Activated CD4-positive, alpha-beta T cell treated with anti-CD3 and anti-CD28 coated beads, Interleukin-10, Interleukin-2, amounts not matched to agents 100 ng/mL and 50 ng/mL, durations not matched to agents 16 hours and 8 hours (primary cell): ENCODE measurements at places on chromosomes 4 and X.

DNA sequence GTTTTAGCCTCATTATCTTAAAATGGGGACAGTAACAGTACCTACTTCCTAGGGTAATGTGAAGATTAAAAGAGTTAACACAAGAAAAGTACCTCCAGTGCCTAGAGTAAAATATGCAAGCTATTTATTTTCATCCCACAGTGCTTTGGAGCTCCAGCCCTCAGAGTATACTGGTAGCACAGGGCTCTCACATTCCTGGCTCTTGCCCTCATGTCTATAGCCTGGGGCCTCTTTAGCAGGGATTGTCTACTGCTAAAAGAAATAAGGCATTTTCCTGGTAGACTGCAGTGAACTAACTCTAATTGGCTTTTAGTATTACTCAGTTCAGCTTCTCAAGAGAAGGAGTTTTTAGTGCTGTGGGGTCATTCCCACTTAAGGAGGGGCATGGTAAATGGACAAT is 60.8 kb downstream of the RRAGB start:
- no peak for DNase-seq

DNA sequence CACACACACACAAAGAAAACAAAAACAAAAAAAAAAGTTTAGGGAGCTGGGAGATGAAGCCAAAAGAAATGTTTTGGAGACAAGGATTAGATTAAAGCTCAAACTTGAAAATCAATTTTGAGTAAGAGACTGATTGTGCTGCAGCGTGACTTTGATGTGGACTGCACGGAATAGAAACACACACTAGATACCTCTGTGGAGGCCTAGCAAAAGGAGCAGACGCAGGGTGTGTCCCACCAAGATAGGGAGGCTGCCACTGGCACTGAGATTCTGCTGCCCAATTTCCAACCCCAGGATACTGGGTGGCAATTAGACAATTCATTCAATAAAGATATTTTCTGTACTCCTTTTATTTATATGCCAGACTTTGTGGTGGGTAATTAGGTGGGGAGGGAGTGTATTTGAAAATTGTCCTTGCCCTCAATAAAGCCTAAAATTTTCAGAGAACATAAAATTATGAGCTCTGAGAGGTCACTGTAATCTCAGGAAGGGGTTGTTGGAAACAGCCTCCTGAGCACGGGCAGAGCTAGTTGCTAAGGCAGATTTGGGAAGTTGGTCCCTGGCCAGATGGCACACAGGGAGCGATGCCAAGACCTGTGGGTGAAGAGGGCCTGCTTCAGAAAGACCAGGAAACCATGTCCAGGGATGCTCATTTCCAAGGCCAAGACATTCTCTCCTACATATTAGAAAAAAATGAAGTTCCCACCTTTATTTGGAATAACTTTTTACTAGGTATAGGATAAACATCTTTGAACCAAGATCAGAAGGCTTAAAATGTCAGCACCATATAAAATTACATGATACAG is 1.9 kb upstream of the PPP3CA start:
- no peak for DNase-seq

DNA sequence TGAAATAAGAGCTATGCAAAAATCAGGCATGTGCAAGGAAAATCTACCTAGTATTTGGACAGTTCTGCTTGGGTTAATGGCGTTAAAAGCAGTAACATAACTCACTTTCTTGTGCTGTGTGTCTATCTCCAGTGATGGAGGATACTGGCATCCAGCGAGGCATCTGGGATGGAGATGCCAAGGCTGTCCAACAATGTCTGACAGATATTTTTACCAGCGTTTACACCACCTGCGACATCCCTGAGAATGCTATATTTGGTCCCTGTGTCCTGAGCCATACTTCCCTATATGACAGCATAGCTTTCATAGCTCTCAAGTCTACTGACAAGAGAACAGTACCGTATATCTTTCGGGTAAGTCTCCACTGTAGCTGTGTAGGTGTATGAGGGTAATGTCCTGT is 2.6 kb downstream of the PRDM8 start:
- DNase-seq, result no peak

- DNase-seq, result no peak
Observed at GRCh38 chrX:129808158-129808828, 28.5 kb downstream of the SASH3 start.

- DNase-seq, result no peak
Observed at GRCh38 chr4:2367626-2368025, 50.8 kb downstream of the ZFYVE28 start.

DNA sequence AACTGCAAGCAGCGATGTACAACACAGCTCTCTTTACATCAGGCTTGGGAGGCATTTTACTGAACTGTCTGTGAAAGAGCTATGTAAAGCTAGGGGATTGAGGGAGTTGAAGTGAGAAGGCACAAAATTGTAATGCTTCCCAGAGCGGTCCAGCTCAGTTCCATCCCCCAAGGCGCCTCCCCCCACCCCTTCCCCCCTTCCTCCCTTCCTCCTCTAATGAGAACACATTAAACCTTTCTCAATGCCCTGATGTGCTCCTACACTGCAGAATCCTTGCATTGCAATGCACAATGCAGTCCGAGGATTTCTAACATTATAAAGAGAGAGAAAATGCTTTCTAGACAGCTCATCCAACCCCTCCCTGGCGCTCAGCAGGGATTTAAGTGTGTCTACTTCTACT is 73.9 kb downstream of the CXXC4 start:
- DNase-seq, result no peak

DNA sequence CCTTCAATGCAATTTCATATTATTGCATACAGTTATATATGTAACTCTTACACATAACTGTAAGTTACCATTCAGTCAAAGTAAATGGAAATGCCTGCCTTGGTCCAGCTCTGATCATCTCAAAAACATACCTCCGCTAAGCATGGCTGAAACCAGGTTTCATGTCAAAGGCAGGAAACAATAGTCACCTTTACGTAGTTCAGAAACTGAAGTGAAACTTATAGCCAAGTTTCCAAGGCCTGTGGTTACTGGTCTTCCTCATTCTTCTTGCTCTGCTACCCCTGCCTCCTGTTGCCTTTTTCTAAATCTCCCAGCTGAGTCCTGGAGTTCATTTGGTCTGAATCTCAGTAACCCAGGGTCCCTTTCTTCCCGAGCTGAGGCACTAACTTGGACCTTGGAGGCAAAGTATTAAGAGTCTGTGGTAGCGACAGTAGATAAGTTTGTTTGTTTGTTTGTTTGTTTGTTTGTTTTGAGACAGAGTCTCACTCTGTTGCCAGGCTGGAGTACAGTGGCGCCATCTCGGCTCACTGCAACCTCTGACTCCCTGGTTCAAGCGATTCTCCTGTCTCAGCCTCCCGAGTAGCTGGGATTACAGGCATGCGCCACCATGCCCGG is 30.8 kb downstream of the DAPP1 start:
- DNase-seq, result peak; percentile 82

GRCh38 chr4:146029939-146030710 is 91.5 kb upstream of the ZNF827 start:
- DNase-seq, result peak; percentile 32

DNA sequence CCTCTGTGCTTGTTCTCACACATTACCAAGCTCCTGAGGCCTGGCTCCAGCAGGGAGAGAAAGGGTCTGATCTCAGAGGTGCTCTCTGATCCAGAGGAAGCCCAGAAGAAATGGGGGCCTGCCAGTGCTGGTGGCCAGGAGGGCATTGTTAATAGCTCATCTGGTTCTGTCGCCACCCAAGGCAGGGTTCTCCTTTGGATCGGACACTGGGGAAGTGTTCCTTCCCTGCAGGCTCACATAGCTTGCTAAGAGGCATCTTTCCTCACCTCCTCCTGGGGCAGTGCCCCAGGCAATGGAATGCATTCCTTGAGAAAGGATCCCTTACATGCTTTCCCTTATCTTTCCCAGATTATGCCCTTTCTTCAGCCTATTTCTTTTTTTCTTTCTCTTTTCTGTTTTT is 53.8 kb downstream of the RBM47 start:
- DNase-seq, result no peak

DNA sequence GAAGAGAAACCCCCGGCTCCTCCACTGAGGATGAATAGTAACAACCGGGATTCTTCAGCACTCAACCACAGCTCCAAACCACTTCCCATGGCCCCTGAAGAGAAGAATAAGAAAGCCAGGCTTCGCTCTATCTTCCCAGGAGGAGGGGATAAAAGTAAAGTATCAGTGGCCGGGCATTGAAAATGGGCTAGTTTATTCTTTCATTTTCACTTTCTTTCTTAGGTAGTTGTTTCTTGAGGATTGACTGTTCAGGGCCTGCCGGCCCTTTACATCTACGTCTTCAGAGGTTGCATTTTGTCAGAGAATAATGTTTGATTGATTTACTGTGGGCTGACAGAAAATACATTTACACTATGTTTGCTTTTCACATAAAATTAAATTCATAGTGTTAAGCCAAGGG is 27.1 kb downstream of the PAK3 start:
- DNase-seq, result peak; percentile 47

DNA sequence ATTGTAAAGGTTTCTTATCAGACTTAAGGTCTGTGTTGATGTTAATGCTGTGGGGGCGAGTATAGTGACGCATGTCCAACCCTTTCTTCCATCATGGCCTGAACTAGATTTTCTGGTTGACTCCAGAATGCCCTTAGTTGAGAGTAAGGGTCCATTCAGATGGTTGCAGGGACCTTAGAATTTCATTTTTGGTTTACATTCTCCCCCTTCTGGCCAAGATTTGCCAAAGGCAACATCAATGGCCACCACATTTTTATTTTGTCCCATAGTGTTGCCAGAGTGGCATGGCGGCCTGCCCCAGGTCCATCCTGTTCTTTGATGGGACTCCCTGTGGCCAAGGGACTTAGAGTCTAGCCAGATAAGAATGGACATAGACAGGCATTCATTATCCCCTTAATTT is 368.5 kb downstream of the GPM6A start:
- no peak for DNase-seq

GRCh38 chrX:113594123-113594841 is 753.7 kb upstream of the AMOT start:
- DNase-seq, result no peak

- no peak for DNase-seq
Observed at GRCh38 chr4:151485541-151486131, 76.7 kb downstream of the FHIP1A start.

GRCh38 chr4:122195718-122196117 is 43.6 kb downstream of the BLTP1 start:
- peak; percentile 47 for DNase-seq

GRCh38 chrX:10819973-10820372 is 199.6 kb upstream of the MID1 start:
- no peak for DNase-seq

GRCh38 chrX:6228720-6229119 is at the start of gene NLGN4X:
Gene NLGN4X, minus strand, starts transcription at chrX:6228867. Its CDS starts 77,401 bp downstream, at chrX:6151466.
- DNase-seq, result no peak

DNA sequence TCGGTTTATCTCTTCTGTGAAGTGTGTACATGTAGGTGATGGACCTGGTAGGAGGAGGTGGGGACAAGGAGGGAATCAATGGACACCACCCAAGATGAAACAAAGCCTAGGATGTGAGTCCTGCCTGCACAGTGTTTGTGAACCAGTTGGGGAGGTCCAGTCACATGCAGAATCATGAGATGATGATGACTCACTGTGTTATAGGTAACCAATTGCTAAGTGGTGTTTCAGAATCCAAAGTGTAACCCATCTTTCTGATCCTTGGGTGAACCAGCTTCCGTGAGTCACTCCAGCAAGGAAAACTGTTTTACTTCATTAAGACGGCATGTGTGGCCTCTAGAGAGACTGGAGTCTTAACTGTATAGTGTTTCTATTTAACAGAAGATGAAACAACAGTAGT is 57.9 kb upstream of the HPF1 start:
- DNase-seq, result no peak

GRCh38 chrX:41275661-41276609 is 58.0 kb upstream of the DDX3X start:
- DNase-seq, result peak; percentile 59

GRCh38 chrX:39002466-39002865 is 201.2 kb downstream of the MID1IP1 start:
- no peak for DNase-seq

- no peak for DNase-seq
Observed at GRCh38 chrX:13177921-13178566, 133.6 kb upstream of the FAM9C start.

DNA sequence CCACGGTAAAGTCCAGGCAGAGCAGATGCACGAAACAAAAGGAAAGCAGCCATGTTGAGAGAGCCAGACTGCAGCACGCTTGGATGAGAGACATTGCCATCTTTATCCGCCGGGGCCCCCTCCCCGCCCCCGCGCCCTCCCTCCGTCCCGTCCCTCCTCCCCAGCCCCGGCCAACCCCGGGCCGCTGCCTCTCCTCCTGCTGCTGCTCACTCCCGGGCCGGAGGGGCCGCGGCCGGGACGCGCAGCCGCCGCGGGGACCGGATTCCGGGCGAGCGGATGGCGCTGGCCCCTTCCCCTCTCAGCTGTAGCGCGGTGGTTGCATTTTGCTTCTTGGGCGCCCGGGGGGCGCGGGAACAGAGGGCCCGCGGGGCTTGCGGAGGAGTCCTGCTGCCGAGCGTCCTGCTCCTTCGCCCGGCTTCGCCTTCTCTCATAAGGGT is 542 bp downstream of the RNF150 start:
- no peak for DNase-seq

DNA sequence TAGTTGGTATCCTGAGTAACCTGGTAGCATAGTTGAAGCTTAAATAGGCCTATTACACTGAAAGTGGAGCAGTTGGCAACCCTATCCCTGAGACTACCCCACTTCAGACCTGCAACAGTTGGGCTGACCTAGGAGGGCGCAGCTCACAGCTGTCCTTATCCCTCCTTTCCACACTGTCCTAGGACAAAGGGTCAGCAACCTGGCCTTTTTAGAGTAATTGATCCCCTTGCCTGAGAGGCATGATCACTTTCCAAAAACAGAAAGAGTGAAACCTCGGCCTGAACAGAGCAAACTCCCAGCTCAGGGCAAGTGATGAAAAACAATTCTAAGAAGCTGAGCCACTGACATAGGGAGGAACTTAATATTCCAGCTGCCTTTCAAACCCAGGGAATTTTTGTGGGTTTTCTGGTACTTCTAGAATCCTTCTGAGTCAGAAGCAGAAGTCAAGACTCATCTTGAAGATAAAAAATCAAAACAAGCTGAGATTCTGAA is 94.9 kb upstream of the MYOZ2 start:
- DNase-seq, result peak; percentile 28

GRCh38 chr4:54731976-54732375 is 74.2 kb downstream of the KIT start:
- no peak for DNase-seq

DNA sequence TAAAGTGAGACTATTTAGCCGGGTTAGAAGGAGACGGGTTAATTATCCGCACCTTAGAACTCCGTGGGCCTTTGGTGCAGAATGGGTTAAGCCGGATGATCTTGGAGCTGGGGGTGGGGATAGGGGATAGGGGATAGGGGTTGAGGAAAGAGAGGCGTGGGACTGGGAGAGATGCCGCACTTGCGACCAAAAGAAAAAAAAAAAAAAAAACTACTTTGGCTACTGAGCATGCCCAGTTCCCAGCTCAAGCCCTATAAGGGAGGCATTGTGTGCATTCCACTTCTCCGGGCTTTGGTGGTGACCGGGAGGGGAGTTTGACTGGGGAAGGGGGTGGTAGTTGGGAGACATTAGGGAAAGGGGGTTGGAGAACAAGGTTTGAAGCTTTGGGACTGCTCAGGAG is at the start of gene SLITRK4:
SLITRK4 (minus strand) TSS at position 187 of the 400 bp plus-strand sequence. CDS start 4,993 bp downstream, outside the sequence.
- no peak for DNase-seq
